ENCODE measurements at places on chromosomes 5 and 9.

- DNase-seq, result no peak
Observed at GRCh38 chr9:95670122-95670521, 153.4 kb upstream of the PTCH1 start.

DNA sequence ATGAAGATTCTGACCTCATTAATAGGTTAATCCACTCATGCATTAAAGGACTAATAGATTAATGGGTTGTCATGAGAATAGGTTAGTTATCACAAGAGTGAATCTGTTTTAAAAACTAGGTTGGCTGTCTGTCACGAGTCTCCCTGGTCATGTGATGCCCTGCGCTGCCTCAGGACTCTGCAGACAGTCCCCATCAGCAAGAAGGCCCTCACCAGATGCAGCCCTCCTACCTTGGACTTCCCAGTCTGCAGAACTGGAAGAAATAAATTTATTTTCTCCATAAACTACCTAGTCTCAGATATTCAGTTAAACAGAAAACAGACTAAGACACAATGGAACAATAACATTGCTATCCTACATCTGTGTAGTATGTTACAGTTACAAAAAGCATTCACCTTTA is 227.4 kb downstream of the ASTN2 start:
- DNase-seq, result no peak

DNA sequence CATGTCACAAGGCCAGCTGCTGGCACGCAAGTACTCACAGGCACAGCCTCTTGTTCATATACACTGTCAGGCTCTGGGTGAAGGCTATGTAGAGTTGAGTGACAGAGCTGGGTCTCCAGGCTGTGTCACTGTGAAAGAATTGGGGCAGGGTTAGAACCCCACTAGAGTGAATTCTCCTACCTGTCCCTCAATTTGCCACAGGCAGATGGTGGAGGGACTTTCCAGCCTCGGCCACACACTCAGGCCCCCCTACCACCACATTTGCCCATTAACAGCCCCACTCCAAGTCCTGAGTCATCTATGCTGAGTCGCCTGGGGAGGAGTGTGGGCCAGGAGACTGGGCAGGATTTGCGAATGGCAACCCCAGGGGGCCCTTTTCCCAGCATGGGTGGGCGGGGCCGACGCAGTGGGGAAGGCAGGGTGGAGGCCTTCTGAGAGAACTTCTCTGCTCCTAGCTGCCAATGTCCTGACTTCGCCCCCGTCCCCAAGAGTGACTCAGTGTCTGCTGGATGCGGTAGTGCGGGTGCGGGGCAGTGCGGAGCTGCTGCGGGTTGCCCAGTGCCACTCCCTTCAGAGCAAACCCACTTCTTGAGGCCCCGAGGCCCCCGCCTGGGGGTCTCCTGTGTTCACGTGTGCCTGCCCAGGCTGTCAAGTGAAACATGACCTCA is 50.3 kb upstream of the PSD2 start:
- no peak for DNase-seq

DNA sequence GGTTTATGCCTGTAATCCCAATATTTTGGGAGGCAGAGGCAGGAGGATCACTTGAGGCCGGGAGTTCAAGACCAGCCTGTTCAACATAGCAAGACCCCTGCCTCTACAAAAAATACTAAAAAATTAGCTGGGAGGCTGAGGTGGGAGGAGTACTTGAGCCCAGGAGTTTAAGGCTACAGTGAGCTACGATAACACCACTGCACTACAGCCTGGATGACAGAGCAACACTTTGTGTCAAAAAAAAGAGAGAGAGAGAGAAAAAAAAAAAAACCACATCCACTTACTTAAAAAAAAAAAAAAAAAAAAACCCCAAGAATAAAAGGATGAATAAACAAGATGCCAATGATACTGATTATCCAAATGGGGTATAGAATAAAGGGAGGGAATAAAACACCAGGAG is 14.4 kb downstream of the CARNMT1 start:
- DNase-seq, result no peak

DNA sequence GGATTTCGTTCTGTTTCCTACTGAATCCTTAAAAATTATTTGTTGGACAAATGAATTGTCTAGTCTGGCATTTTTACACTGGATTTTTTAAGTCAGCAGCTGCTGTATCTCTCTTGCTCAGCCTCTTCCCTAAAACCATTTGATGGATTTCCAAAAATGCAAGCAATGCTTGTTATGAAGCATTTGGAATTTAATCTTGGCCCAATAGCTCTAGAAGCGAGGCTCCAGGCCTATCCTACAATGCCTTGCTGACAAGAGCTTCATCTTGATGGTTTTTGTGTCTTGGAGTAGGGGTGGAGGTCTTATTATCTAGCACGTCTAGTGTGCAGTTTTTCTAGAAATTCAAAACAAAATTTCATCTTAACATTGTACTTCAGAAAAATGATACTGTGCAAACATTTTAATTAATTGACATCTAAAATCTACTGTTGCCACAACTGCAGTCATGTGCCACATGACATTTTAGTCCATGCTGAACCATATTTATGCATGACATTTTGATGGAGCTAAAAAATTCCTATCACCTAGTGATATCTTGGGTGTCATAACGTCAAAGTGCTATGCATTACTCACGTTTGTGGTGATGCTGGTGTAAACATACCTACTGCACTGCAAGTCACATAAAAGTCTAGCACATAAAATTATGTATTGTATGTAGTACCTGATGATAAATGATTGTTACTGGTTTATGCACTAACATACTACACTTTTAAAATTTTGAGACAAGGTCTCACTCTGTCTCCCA is 5.9 kb upstream of the RAD23B start:
- DNase-seq, result no peak

DNA sequence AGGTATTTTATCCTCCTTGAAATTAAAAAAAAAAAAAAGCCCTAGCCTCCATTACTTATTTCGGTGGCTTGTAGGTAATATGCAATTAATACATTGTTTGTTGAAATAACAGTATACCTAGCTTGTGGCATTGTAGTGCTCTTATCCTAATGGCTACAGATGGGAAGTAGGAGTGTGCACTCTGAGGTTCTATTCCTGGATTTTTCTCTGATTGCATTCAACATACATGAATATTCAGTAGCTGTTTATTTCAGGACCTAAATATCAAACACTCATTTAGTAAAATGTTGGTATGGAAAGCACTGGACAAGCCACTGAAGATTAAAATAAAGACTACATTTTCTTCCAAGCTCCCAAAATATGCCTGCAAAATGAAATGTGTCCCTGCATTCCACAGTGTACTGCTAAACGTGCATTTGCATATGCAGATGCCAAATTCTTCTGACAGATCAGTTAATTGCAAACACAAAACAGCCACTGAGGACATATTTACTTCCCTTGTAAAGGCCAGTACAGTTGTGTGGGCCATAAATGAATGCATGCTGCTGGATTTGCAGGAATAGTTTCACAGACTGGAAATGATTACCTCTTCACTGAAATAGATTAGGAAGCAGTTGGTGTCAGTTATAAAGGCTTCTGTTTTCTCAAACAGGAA is 826.1 kb downstream of the PRELID2 start:
- DNase-seq, result no peak

- no peak for DNase-seq
Observed at GRCh38 chr5:119354537-119355243, 1.1 kb upstream of the TNFAIP8 start.

- DNase-seq, result no peak
Observed at GRCh38 chr5:99061711-99062110, 132.9 kb upstream of the CHD1 start.

GRCh38 chr9:34771007-34771406 is 61.1 kb upstream of the CCL21 start:
- DNase-seq, result no peak

GRCh38 chr5:50807661-50808060 is 141.2 kb downstream of the PARP8 start:
- no peak for DNase-seq

- no peak for DNase-seq
Observed at GRCh38 chr5:111685969-111686368, 71.0 kb downstream of the NREP start.

DNA sequence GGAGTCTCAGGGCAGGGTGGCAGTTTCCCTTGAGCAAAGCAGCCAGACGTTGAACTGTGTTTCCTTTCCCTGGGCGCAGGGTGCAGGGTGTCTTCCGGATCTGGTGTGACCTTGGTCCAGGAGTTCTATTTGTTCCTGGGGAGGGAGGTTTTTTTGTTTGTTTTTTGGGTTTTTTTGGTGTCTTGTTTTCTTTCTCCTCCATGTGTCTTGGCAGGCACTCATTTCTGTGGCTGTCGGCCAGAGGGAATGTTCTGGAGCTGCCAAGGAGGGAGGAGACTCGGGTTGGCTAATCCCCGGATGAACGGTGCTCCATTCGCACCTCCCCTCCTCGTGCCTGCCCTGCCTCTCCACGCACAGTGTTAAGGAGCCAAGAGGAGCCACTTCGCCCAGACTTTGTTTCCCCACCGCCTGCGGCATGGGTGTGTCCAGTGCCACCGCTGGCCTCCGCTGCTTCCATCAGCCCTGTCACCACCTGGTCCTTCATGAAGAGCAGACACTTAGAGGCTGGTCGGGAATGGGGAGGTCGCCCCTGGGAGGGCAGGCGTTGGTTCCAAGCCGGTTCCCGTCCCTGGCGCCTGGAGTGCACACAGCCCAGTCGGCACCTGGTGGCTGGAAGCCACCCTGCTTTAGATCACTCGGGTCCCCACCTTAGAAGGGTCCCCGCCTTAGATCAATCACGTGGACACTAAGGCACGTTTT is 3.5 kb upstream of the PHYHD1 start:
- DNase-seq, result no peak

DNA sequence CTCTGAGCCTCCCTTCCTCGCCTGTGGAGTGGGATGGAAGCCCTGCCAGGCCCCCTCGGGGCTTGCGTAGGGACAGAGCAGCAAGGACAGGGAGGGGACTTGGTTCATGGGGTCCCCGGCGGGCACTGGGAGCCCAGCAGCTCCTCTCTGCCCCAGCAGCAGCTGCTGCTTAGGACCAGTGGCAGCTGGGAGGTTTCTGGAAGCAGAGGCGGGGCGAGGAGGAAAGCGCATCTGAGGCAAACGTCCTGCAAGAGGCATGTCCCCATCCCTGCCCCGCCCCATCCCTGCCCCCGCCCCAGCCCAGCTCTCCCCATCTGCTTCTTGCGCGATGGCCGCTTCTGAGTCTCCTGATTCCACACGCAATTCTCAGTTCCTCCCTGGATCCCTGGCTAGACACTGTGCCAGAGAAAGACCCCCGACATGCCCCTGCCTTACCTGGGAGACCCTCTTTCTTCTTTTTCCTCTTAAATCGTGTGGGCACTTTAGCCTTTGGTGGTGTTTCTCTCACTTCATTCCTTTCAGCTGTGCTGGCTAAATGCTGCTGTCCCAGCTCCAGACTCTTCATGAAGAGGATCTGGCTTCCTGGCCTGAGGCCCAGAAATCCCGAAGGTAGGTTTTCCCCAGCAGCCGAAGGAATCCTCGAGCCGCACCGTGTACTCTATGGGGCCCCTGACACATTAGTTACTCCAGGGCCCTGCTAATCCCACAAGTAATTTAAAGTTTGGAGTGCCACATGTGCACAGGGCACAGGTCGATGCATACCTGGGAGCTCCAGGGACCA is 4.4 kb upstream of the OR2S2 start:
- no peak for DNase-seq

DNA sequence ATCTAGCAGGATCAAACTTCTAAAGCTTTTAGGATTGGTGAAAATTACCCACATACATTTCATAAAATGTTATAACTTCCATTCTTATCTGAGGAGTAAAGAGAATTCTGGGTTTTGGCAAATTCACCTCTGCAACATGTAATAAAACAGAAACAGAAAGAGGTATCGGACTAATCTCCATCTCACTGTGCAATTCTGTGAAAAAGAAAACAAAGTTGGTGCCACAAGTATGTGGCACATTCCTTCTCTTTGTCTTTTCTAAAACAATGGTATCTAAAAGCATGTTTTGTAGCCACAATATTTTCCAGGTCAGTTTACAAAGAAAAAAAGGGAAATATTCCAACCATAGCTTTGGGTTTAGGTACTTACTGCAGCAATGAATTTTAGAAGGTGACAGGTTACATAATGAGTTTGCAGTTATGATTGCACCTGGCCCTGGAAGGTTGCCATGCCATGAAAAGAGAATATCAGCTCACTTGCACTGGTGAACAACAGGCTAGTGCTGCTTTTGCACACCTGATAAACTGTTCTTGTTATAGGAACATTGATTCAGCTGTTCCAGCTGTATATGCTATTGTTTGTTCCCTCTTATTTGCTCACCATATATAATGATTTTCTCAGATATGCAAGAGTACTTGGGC is 491.3 kb upstream of the MEF2C start:
- DNase-seq, result no peak

DNA sequence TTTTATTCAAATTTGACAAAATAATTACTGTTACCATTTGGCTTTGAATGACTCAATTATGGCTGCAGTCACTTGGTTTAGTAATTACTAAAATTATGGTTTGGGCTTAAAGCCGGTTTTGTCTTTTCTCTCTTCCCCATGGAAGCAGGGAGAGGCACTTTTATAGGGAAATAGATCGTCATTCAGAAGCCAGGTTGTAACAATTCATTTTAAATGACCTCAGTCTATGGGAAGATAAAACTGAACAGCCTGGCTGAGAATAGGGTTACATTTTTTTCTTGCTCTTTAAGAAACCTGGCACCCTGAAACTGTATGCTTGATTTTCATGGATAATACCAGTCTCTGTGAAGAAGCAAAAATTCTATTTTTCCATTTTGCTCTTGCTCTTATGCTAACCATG is 169.8 kb downstream of the SMC2 start:
- DNase-seq, result no peak

GRCh38 chr5:141617682-141618029 is 1.1 kb downstream of the DIAPH1 start:
- no peak for DNase-seq

All from CD4-positive, alpha-beta T cell treated with Interleukin-4 for 4 hours (primary cell).